ENCODE measurements at places on chromosomes 7 and 10.

DNA sequence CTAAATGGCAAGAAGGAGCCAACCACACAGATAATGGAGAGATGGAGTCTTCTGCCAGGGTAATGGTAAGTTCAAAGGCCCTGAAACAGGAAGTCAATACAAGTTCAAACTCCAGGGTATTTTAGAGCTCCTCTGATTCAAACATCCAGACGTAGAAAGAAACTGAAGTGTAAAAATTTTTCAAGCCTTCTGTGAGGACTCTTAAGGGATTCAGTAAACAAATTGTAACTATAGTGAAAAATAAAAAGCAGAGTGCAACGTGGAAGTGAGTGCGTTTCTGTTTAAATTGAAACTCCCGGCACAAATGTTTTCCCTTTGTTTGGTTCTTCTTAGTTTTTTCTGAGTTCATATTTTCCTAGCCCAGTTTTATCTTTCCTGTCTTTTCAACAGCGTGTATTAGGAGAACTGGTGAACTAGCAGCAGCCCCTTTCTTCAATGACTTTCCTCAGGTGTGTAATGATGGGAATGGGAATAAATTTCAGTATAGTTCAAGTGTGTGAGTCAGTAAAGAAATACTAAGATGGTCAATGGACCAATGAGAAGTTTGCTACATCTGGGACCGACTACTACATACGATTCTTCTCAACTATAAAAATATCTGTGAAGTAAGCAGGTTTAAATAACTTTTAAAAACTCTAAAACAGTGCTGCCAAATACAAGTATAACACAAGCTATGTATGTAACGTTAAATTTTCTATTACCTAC, 298.9 kb downstream of the CSTF2T start:
- no peak for DNase-seq

- DNase-seq, result no peak
Observed at GRCh38 chr7:10082896-10083295, 890.8 kb upstream of the PHF14 start.

DNA sequence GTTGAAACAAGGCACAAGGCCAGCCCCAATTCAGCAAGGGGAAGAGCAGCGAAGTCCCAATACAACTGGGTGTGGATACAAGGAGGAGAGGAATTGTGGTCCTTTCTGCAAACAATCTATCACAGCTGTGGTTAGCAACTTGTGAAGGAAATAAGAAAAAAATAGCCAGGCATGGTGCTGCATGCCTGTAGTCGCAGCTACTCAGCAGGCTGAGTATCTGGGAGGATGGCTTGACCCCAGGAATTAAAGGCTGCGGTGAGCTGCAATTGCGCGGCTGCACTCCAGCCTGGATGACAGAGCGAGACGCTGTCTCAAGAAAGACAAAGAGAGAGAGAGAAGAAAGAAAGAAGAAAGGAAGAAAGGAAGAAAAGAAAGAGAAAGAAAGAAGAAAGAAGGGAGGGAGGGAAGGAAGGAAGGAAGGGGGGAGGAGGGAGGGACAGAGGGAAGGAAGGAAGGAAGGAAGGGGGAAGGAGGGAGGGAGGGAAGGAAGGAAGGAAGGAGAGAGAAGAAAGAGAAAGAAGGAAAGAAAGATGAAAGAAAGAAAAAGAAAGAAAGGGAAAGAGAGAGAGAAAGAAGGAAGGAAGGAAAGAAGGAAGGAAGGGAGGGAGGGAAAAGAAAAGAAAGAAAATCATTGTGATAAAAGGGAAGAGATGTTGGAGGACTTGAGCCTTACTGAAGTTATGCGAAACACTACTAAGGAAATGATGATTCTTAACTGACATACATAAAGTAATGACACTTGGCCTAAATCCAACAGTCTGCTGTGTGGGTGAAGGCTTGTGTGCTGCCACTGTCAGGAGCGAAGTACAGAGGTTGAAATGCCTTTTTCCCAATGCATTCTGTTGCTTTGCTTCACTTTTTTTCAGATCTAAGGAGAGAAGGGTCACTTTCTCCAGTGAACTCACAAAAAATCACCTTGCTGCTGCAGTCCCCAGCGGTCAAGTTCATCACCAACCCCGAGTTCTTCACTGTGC, 117.0 kb upstream of the STK17A start:
- no peak for DNase-seq

GRCh38 chr7:14201353-14201752, 211.9 kb upstream of the ETV1 start:
- DNase-seq, result no peak

- no peak for DNase-seq
Observed at GRCh38 chr7:156956727-156957126, 7.2 kb downstream of the NOM1 start.
